CD4-positive, alpha-beta memory T cell (primary cell): ENCODE measurements at places on chromosomes 13 and 19. TPM values are rescaled to one million over a fixed set of nuclear protein-coding genes. Genes with fewer than 3 reads are reported as not detected.

MEIS3 gene
- total RNA-seq = not detected

ZNF525 gene
- total RNA-seq = 36.5 TPM

FCGBP gene
- 74.4 TPM for total RNA-seq

VAV1 gene
- total RNA-seq = 87.6 TPM

CYP4F12 gene
- 3.7 TPM for total RNA-seq

IRS2 gene
- total RNA-seq = 21.4 TPM

VMAC gene
- 37.5 TPM for total RNA-seq

TJP3 gene
- 20.2 TPM for total RNA-seq
